GM10248 (cell line): ENCODE measurements at places on chromosomes 11 and 22.

DNA sequence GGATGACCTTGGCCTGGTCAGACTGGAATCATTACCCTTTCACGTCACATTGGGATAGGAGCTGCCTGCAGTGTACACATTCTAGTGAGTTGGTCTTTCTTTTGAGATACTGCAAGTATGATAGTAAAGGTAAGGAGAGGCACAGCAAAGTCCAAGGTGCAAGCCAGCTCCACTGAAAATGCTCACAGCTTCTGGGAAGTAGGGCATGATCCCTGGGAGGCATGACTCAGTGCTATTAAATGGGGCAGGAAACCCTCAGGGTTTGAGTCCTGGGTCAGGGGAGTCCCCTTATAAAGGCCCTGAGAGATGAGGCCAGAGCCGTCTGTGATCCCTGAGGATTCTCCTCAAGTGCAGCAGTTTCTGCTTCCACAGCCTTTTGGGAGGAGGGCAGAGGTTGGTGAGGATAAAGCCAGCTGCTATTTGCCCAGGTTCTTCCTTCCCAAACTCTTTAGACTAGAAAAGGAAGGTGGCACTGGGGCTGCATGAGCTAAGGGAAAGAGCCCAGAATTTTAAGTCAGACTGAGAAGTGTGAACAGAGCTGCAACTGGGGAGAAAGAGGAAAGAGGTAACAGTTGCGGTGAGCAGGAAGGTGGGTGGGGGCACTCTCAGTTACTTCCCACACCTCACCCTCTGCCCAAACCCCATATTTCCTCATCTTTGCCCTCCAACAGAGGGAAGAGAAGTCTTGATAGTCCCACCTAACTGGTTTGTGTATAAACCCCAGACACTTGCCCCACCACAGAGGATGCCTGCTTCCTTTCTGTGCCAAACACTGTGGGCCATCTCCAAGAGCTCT is 14.4 kb upstream of the OR52K1 start:
- no peak for DNase-seq

DNA sequence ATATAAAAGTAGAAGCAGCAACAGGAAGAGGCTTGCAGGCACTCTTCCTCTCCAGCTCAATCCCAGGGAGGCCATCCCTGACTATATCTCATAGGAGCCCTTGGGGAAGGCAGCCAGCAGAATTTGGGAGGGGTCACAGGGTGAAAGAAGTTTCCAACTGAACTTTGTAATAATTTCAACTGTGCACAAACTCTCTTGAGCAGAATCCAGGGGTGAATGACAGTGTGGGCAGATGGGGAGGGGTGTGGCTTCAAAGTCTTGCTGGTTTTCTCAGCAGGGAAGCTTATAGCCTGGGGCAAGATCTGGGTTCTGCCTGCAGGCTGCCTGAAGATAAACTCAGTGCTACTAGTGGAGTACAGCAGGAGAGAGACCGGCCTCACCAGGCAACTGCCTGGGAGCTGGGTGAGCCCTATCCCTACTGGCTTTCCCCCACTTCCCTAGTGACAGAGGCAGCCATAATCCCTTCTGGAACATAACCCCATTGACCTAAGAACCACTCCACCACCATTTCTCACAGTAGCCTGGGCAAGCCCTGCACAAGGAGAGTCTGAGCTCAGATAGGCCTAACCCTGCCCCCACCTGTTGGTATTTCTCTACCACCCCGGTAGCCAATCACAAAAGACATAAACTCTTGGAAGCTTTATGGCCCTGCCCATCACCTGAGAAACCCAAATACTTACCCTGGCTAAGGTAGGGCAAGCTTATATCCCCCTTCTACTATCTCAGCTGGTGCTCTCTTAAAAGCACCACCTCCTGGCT is 17.8 kb upstream of the TTC12 start:
- no peak for DNase-seq

- no peak for DNase-seq
Measured at GRCh38 chr22:20299746-20300136, 20.1 kb downstream of the DGCR6L start.

DNA sequence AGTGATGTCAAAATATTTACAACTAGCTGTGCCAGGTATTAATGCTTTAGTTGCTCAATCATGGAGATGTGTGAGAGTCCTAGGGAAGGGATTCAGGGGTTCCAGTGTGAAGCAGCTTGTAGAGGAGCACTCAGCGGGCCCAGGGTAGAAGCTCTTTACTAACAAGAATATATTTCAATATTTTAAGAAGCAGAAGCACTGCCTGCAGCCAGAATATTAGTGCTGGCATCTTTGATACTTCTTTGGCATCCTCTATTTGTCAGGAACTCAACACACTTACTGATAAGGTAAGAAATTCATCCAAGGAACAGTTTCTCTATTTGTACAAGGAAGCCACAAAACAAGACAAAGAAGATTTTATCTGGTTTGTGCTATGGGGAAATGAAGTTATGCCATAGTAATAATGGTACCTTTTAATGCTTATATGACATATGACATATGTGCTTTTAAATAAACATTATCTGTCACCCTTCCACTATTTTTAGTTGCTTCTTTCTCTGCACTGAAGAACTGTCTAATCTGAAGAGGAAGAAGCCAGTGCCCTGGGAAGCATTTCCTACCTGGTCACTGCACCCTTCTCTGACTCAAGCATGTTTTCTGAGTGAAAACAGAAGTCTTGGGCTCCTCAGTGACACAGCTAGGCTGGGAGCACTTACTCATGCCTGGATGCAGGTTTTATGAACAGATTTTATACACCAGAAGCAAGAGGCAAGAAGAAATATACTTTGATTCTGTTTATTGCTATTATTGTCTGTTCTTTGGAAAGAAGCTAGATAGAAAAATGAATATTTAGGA is 388.1 kb upstream of the CCDC90B start:
- DNase-seq, result no peak

DNA sequence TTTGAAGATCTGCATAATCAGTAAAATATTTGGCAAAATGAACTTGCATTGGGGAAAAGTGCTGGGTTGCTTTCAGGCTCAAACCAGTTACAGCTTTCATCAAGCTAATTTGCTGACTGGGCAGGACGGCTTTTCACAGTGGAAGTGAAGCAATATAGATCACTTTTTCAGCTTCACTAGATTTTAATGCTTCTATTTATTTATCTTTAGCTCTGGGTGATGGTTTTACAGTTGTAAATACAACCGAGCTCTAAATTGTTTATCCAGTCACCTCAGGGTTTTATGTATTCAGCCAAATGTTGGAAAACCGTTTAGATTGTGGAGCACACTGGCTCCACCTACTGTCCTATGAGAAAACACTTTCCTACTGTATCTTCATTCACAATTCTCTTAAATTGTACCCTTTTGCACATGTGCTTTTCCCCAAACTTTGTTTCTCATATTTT is 58.2 kb downstream of the ACER3 start:
- DNase-seq, result peak; percentile 25

DNA sequence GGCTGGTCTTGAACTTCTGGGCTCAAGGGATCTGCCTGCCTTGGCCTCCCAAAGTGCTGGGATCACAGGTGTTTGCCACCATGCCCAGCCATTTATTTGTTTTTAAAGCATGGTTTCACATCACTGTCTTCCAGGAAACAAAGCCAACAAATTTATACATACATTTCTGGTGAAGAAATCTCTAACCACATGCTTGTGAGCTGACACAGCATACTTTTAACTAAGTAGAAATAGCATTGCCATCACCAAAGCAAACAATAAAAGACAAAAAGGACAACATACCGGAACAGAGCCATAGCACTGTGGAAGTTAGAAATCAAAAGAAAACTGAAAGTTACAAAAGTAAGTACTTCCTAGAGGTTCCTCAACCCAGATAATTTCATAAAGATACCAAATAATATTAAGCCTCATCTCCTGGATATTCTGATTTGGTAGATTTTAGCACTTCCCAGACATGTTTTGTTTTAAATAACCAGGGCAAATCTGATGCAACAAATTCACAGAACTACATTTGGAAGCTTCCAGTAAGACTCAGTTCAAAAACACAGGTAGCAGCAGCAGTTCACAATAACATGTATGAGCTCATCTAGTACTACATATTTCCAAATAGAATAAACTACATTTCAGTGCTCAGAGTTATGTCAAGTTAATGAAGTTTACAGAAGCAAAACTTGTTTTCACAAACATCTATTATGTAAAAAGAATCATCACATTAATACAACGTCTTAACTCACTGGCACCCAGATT is 70.6 kb downstream of the RRAS2 start:
- DNase-seq, result no peak

- DNase-seq, result no peak
Measured at GRCh38 chr11:61164606-61165424, 3.6 kb upstream of the VPS37C start.
